ENCODE measurements at places on chromosomes 6 and 20.
A peak's percentile ranks its signal among the peaks of the same experiment; 100 is the strongest.

DNA sequence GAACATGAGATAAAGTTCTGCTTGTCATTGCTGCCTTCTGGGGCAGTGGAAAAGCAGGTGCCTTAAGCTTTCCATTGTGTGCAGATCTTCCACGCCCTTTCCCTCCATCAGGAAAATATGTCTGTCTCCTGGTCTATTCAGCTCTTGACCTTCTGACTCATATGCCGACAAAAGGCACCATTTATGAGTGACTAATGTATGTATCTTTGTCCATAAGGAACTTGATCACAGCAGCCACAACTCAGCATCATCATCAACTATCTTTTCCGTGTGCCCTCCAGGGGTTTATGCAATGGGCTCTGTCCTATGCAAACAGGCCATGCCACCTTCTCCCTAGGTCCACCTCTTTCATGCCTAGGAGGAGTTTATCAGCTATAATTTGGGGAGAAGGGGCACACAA is 102.7 kb upstream of the QKI start:
- no peak for DNase-seq

GRCh38 chr6:89840538-89840937 is 10.9 kb downstream of the CASP8AP2 start:
- no peak for DNase-seq

GRCh38 chr6:157830354-157831017 is 7.4 kb downstream of the SNX9 start:
- DNase-seq, result no peak

DNA sequence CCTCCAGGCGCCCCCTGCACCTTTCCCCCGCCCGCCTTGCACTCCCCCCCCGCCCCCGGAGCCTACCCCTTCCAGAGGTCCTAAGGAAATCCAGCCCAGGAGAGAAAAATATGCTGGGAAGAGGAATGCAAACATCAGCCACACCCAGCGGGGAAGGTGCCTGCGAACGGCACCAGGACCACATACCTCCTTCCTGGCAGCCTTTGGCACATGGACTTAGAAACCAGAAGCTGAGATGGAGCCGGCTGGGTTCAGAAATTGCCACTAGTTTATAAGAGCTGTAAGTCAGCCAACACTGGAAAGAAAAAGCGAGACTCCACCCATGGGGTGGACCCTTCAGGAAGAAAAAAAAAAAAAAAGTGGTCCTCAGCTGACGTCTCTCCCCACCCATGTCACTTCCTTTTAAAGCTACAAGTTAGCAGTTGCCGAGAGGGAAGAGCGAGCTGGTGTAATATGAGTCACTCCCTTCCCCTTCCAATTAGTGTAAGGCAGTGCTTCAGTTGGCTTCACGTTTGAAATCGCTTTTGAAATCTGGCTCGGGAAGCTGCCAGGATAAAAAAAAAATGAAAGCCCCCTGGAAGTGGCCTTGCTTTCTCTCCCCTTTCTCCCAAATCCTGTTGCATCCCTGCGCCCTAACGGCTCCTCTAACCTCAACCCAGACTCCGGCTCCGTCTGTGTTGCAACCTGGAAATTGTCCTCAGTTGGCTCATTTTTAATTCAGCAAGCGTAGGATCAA is at the start of gene AGPAT4:
TSS of gene AGPAT4 (minus strand) at position 310 of the 736 bp plus-strand sequence. CDS start 41,848 bp downstream, outside the sequence.
- peak; percentile 90 for DNase-seq

DNA sequence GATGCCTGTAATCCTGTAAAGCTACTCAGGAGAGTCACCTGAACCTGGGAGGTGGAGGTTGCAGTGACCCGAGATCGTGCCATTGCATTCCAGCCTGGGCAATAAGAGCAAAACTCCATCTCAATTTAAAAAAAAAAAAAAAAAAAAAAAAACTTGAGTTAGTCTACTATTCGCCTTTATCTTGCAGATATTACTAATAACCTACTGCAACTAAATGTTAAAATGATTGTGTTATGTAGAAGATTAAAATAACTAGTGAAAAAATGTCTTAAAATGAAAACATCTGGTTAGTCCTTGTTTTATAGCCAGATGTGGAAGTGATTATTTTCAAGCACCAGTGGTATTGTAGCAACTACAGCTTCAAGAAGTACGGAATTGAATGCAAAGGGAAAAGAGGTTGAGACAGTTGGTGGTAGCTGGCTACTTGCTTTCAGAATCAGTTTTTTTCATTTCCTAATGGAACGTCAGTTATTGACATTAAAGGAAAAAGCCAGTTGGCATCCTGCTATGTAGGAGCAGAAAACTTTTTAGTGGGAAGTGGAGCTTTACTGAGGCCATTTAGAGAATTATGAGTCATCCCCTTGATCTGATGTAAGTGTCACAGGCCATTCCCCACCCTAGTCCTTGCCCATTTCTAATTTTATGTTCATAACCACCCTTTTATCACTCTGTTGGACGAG is 43.8 kb upstream of the DYNLRB1 start:
- DNase-seq, result peak; percentile 34

DNA sequence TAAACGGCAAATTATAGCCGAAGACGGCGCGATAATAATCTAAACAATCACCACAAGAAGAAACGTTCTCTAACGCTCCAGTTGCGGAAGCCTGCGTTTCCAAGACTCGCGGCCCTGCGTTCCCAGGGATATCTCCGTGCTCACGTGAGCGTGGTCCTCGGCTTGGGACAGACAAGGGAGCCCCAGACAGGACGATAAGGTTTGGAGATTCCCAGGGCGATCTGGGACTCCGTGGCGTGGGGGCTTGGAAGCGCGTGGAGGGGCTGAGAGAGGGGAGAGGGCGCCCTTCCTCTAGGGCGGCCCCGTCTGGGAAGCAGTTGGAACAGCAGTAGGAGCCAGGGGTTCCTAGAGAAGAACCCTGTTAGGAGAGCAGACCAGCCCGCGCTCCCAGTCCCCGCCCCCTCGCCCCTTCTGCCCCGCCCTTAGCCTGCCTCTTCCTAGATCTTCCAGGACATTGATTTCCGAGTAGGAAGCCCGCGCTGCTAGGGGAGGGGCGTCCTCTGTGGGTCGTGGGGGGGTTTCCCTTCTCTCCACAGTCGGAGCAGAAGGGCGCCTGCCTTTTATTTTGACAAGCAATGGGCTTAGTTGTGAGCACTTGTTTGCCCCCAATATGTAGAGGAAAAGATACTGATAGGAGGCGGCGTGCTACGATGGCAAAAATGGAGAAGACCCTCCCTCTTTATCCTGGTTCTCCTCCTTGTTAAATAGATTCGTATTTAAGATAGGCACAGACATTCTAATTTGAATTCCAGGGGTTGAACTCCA is 10.6 kb downstream of the NRN1 start:
- peak; percentile 79 for DNase-seq

- DNase-seq, result no peak
These were observed 6.9 kb downstream of the LAMA2 start for GRCh38 chr6:128889870-128890269.

DNA sequence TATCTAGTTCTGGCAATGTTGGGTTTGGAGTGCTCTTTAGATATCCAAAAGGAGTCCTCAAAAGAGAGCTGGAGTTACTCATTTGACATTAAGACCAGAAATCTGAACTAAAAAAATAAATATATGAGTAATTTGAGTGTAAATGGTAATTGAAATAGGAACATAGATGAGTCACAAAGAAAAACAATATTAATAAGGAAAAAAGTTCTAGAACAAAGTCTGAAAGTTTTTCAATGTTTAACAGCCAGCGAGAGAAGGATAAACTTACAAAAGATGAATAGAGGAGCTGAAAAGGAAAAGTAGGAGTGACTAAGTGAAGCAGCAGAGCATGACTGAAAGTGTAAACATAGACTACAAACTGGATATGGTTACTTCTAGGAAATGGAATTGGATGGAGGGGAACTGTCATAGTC is 46.8 kb downstream of the EPM2A start:
- no peak for DNase-seq

- no peak for DNase-seq
These were observed 115.4 kb upstream of the BTN3A2 start for GRCh38 chr6:26249707-26249956.

- DNase-seq, result no peak
These were observed 12.2 kb downstream of the DLL1 start for GRCh38 chr6:170278743-170279094.

GRCh38 chr6:105522626-105523322 is 119.9 kb upstream of the PREP start:
- DNase-seq, result no peak

DNA sequence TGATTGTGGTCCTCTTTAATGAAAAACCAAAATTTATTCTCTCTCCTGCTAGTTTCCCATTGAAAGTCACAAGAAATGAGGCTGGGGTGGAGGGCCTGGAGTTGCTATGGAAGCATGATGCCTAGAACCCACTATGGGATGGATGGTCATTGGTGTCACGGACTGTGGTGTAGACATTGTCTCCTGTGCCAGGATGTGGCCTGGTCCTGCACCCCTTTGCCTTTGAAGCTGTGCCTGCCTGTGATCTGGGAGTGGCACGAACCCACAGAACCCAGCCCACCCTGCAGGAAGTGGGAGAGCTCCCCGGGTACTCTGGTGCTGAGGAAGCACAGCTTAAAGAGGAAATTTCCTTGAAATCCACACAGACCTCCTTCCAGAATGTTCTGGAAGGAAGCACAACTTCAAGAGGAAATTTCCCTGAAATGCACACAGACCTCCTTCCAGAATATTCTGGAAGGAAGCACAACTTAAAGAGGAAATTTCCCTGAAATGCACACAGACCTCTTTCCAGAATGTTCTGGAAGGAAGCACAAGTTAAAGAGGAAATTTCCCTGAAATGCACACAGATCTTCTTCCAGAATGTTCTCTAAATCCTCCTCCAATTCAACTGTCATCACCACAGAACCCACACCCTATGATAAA is 105.6 kb downstream of the CDH26 start:
- DNase-seq, result no peak

DNA sequence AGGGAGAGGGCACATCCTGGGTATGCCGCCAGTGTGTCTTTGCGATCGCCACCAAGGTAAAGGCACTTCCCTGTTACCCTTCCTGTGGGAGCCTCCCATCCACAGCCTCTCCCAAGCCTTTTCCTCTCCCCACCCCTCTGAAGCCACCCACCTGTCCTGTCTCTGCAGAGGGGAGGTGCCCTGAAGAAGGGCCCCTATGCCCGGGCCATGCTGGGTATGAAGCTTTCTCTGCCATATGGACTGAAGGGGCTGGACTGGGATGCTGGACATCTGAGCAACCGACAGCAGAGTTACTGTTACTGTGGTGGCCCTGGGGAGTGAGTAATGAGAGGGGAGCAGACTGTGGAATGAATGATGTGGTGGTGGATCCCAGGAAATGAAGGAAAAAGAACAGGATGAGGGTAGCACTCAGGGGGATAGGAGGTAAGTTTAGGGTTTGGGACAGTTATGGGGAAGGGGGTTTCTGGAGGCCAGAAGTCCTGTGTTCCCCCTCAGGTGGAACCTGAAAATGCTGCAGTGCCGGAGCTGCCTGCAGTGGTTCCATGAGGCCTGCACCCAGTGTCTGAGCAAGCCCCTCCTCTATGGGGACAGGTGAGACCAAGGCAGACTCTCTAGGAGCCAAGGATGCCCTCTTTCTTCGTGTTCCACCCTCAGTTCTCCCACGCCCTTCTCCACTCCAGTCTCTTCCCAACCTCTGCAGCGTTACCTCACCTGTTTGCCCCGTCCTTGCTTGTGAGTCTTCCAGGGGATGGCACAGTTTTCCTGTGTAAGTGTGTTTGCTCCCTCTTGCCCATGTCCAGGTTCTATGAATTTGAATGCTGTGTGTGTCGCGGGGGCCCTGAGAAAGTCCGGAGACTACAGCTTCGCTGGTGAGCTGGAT is 2.7 kb downstream of the PHF1 start:
- DNase-seq, result no peak

DNA sequence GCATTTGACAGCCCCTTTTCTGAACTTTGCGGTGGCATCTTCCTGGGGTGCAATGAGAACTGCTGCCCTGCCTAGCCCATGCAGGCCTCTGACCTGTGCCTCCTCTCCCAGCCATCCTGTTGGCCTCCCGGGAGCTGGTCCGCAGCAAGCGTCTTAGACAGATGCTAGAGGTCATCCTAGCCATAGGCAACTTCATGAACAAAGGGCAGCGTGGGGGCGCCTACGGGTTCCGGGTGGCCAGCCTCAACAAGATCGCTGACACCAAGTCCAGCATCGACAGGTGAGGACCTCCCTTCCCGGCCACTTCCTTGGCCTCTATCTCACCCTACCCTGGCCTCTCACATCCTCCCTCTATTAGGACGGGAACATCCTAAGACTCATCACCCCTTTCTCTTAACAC is 37.6 kb downstream of the MOCS1 start:
- no peak for DNase-seq

DNA sequence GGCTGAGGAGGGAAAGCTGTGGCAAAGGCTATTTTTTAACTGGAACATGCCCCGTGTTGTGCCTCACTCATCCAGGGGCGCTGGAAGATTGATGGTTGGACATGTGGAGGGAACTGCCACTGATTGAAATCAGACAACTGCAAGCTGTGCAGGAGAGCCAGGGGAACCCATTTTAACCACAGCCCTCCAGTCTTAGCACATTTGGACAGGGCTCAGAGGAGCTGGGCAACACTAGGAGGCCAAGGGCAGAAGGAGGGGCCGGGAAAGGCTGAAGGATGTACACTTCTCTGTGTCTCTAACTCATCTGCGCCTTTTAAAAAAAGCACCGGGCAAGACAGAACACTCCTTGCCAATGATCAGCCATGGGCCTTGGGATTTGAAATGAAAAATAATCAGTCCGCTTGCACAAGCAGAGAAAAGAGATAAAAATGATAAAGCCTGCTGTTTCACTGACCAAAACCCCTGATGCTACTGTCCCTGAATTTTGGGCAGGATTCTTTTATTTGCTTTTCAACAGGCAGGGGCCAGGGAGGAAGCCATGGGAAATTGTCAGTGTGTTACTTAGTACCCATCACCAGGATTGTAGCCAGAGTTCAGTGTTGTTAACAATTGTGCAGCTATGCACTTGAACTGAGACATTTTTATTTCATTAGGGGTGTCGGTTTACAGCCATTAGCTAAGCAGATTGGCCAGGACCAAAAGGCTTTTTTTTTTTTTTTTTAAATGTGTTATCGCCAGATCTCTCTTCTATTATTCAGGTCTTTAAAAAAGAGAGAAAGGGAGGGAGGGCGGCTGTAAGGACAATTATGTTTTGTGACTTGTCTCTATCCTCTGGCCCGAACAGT is 109.3 kb upstream of the EYA4 start:
- DNase-seq, result no peak

- DNase-seq, result no peak
These were observed 111.2 kb downstream of the DACT2 start for GRCh38 chr6:168208402-168208801.

- DNase-seq, result no peak
These were observed 296.2 kb downstream of the GRIK2 start for GRCh38 chr6:101689695-101690094.

GRCh38 chr20:4569092-4569491 is 152.6 kb upstream of the PRND start:
- no peak for DNase-seq

DNA sequence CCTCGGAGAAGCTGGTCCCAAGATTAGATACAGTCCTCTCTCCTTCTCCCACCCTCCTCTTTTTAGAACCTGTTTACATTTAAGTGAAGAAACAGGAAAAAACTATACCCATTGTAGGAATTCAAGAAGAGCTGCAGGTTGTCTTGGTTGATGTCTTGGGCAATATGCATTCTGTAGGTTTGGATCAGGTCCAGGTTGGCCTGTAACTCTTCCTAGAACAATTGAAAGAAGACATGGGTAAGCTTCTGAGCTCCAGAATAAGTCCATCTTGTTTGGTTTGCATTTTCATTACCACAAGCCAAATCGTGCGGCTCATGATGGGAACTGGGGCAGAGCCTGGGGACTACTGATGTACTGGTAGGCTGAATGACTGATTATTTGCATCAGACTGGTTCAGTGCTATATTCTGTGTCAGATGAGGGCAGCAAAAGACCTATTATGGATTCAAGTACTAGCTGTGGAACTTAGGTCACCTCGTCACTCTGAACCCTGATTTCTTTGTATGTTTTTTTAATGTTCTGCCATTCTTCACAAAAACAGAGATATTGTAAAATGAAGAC is 20.3 kb upstream of the SLA2 start:
- DNase-seq, result no peak

Data from GM04504 (cell line).